ENCODE measurements at places on chromosomes 2 and 18.

GRCh38 chr2:144990661-144991060 lies 470.7 kb upstream of the ZEB2 start:
- no peak for DNase-seq

DNA sequence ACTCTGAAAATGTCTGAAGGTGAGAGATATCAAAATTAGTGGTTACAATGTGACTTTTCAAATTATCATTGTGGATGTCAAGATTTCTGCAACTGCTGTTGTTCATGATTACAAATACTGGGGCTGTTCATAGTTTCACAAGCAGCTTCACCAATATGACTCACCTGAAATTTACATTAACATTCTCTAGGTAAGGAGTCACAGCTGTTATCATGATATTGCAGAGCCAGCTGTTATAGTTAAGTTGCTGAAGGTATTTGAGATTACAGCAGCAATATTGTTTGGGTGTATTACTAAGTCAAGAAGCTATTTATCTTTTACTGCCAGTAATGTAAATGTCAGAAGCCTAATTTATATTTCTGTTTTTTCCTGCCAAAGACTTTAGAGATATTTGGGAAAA lies 140.0 kb downstream of the MC4R start:
- no peak for DNase-seq

GRCh38 chr2:230981704-230982103 lies 14.2 kb upstream of the SPATA3 start:
- DNase-seq, result no peak

DNA sequence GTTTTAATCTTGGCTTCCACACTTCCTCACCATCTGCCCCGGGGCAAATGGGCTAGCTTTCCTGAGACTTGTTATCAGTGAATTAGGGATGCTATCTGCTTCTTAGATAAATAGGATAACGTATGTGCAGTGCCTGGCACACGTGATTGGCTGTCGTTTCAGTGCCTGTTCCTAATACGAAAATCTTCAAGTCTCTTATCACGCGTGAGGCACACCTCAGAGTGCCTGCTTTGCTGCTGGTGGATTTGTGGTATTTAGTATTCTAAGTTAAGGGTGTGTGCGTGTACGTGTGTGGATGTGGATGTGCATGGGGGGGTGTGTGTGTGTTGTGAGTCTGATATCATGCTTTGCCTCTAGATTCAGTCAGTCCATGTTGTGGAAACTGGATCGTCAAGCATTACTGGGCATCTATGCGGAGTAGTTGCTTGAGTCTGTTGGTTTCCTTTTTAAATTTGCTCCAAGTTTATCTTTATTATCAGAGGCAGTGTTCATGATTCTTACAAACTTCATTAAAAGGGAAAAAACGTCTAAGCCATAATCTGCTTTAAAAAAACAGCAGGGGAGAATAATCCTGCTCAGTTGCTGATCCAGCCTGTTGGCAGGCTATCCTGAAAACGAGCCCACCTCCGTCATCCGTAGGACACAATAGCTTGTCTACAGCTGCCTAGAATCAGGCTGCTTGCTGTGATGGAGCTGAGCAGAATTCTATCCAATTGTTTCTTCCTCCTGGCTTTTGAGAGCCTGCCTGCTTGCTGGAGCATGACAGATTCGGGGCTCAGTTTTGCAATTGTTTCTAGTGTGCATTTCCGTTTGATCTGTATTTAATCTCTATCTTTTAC lies 6.6 kb downstream of the SH3RF3 start:
- DNase-seq, result no peak

GRCh38 chr2:67694445-67694844 lies 297.3 kb downstream of the ETAA1 start:
- no peak for DNase-seq

GRCh38 chr2:240250985-240251847 lies 110.8 kb upstream of the OTOS start:
- peak; percentile 48 for DNase-seq

GRCh38 chr18:10455726-10456453 lies 1.5 kb downstream of the APCDD1 start:
- no peak for DNase-seq

DNA sequence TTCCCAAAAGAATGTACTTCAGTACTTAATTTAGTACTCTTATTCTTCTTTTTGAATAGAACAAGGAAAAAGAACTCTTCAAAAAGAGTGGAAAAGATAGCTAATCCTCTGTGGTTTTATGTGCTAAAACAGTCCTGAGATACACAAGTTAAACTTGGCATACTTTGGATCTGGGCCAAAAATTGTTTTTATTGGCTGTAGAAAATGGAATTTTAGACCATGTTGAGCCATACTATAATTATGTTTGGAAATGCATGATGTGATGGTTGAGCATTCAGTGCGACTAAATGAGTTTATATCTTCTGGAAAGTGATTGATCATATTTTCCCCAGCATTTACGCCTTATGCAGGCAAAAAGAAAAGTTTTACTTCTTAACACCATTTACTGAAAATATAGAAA lies 18.0 kb upstream of the PDE1A start:
- DNase-seq, result no peak

DNA sequence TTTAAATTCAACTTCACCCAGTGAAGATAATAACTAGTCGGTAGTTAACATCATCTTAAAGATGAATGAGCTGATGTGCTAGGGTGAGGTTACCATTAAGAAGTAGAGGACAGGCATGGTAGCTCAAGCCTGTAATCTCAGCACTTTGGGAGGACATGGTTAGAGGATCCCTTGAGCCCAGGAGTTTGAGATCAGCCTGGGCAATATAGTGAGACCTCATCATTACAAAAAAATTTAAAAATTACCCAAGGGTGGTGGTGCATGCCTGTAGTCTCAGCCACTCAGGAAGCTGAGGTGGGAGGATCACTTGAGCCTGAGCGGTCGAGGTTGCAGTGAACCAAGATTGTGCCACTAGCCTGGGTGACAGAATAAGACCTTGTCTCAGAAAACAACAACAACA lies 4.7 kb downstream of the GALNT5 start:
- no peak for DNase-seq

- no peak for DNase-seq
Measured at GRCh38 chr18:24778810-24779418, 318.5 kb downstream of the HRH4 start.

DNA sequence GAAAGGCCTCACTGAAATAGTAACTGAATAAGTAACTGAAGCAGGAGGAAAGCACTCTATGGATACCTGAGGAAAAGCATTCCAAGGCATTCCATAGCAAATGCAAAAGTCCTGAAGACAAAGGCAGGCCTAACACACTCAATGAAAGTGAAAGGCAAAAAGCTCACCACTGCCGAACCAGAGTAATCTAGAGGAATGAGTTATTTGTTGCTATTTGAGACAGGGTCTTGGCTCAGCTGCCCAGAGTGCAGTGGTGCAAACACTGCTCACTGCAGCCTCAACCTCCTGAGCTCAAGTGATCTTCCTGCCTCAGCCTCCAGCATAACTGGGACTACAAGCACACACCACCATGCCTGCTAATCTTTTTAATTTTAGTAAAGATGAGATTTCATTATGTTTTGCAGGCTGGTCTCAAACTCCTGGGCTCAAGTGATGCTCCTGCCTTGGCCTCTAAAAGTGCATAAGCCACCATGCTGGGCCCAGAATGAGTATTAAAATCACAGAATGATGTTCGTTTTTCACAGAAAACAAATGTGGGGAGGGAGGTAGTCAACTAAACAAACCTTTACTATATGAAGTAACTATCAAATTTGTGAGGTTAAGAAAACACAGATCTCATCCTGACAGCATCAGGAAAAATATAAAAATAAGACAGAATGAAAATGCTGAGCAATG lies 17.9 kb downstream of the PIAS2 start:
- DNase-seq, result no peak

GRCh38 chr2:66572391-66572790 lies 137.5 kb downstream of the MEIS1 start:
- no peak for DNase-seq

DNA sequence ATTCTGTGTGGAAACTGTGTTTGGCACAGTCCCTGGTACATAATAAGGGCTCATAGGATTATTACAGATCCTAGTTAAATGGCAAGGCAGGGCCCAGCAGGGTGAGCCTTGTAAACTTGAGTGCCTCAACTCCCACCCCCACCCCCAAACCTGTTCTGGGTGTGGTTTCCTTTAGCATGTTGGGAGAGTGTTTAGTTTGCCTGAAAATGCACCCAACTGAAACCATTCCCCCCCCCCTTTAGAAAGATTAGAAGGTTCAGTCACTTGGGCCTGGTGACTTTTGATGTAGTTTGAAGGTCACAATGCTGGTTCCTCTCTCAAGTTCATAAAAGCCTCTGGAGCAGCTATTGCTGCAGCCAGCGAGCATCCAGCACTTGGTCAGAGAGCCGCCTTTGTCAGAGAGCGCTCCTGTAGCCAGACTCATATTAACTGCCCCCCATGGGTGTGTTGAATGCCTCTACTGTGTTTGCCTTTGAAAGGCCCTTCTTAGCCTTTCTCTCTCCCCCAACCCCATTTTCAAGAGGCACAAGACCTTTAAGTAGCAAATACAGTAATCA lies 113.7 kb downstream of the SPTBN1 start:
- no peak for DNase-seq

- no peak for DNase-seq
Measured at GRCh38 chr2:12897181-12897580, 180.4 kb downstream of the TRIB2 start.

DNA sequence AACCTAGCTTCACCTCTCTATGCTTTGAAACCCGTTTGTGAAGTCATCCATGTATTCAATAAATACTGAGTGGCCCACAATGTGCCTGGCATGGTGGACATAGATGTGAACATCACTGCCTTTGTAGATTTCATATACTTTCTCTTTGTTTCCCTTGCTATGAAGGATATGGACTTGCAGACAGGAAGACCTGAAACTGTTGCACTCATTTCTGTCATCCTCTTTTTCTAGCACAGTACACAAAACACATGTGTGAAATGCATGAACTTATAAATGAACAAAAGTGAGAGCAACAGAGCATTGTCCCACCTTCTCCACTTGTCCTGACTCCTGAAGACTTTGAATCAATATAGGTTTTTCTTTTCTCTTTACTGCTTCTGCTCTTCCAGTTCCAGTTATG lies 249.4 kb upstream of the LINC00305 start:
- DNase-seq, result no peak

- DNase-seq, result no peak
Measured at GRCh38 chr2:133581010-133581760, 12.9 kb upstream of the NCKAP5 start.

DNA sequence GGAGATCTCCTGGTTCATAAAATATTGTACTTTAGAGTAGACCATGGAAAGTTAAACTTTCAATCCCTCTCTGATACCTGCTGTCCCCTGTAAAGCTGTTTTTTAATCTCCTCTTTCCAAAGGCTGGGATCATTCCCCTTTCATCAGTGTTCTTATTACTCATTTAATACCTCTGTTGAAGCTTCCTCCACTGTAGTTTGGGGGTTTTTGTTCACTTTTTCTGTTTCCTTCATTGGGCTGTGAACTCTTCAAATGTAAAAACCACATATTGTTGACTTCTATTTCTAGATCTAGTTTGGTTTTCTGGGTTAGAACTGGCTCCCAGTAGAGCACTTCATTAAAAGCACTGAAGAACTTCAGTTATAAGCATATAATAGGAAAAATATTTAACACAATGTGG lies 598.1 kb downstream of the RNF144A start:
- no peak for DNase-seq

DNA sequence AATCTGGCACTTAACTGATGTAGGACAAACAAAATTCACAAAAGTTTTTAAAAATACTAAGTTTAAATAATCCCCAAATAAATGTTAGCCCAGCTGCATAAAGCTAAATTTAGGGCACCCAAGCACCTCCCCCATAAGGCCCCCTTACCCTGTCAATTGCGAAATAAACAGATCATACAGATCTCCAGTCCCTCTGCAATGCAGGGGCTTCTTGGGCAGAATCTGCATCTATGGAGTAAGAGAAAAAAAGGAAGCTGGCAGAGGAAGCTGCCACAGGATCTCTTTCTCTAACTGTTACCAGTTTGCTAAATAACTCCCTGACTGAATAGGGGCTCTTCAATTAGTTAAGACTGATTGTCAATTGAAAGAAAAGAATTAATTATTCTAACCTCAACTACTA lies 117.7 kb downstream of the MEMO1 start:
- DNase-seq, result no peak

- DNase-seq, result no peak
Measured at GRCh38 chr2:128390256-128390990, 71.8 kb upstream of the HS6ST1 start.

DNA sequence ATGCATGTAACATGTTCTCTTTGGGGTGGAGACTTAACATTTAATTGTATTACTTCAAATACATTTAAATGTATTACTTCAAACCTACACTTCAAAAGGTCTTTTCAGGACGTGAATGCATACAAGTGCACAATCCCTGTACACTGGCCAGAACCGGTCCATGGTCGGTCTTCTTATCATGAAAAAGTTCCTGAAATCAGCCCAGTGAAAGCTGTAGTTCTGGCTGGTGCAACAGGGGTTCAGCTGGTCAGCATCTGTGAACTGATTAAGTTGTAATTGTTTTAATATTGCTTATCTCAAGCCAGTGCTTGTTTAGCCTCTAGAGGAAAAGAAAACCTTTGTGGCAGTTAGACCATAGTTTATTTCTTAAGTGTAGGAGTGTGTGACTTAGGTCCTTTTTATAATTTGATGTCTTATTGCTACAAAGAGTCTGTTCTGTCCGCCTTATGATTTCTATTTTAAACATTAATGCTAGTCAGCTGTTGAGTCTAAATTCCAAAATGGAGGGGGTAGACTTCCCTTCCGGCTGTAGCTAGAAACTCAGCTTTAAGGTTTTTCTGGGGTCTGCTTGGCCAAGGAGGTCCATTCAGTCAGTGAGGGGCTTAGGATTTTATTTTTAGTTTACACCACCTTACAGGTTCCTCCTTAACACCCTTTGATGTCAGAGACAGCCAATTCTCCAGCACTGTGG lies 768 bp upstream of the CYBRD1 start:
- DNase-seq, result no peak

DNA sequence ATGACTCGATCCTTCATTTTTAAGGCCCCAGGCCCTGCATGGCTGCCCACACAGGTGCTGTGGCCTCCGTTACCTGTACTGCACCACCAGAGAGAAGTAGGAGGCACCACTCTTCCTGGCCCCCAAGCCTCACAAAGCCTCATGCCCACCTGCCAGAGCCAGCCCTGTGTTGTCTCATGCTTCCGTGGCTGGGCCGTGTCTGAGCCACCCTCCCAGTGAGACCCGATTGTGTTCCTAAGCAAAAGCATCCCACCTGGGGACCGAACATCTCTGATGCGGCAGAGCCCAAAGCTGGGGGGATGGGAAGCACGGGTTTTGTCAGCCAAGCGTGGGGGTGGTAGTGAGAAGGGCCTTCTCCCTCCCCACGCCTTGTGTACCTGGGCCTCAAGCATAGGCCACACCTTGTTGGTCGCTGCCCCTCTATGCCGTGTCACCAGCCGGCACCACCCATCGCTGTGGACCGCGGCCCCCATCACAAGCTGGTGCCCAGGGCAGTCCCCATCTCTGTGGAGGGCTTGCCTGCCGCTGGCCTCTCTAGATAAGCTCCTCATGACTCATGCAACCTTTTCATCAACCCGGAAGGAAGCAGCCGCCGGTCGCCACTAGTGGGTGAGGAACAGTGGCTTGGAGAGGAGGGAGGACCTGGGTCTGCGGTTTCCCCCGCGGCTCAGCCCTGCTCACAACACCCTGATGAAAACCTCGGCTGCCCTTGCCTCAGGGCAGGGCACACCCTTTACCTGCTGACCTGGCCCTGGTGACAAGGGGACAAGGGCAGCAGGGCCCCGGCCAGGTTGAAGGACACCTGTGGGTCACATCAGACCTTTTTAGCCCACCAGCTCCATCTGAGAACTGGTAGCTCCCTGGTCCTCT lies 2.7 kb upstream of the RNPEPL1 start:
- peak; percentile 93 for DNase-seq

Measured in activated CD8-positive, alpha-beta memory T cell treated with anti-CD3 and anti-CD28 coated beads, Interleukin-2, amount 50 U/mL, for 48 hours (primary cell).